ENCODE measurements at places on chromosomes 7 and 10.

GRCh38 chr7:5207131-5207530, 17.1 kb downstream of the WIPI2 start:
- no peak for DNase-seq

- DNase-seq = no peak
Measured at GRCh38 chr7:67947646-67948045, 951.0 kb downstream of the TYW1 start.

DNA sequence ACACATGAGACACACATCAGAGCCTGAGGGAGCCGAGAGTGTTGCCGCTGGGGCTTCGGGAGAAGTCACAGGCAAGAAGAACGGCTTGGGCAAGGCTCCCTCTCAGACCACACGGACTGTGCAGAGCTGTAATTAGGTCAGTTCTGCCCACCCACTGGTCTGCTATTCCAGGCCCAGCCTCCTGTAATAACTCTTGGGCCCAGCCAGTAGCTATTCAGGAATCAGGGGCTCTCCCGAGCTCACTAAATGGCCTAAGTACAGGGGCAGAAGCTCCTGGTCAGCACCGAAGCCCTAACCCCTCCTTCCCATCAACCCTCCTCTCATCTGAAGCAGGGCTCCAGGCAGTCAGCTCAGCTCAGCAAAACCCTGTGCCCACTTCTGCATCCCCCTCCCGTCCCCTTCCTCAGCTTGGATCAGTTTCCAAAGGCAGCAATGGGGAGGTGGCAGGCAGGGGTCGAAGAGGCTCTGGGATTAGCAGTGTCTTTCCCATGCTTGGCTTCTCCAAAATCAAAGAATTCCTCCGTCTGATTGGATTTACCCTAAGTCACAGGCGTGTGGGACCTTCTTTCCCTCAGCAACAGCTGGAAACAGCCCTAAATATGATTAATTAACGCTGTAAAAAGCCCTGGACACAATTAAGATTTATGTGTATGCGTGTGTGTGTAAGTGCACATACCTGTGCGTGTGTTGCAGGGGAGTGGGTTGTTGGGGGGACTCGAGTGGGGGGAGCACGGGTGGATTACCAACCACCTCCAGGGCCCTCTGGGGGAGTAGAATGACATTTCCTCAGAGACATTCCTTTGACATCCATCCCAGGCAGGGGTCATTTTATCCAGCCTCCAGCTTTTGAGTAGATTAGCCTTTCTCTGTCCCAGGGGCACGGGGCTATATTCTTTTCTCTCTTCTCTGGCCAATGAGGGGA, 48.4 kb upstream of the BTRC start:
- DNase-seq = no peak

DNA sequence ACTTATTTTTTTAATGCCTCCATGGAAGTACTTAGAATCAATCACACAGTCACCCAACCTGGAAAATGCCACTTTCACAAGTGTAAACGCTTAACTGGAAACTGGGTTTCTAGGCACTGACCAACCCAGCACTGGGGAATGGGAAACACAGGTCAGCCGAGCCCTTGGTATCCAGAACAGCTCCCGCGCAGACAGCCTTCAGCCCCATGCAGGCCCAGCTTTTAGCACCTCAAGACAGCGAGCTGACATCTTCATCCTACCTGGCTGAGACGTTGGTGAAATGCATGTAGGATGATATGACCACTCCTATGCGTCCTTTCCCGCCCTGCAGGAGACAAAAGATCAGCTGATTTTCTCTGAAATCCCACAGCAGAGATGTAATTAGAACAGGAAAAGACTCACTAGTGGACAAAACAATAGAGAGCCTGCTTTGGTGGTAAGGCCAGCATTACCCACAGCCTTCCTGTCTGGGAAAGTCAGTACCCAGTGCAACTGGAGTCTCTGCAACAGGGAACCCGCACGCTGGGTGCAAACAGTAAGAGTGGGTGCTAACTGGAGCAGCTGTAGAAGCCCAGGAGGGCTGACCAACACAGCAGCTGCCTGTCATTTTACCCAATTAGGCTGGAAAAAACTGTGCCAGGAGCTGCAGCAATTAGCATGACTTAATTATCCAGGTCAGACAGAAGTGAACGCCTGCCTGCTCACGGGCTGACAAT, 153.7 kb downstream of the TNS3 start:
- no peak for DNase-seq

GRCh38 chr10:123359539-123359938, 205.3 kb downstream of the BUB3 start:
- no peak for DNase-seq

DNA sequence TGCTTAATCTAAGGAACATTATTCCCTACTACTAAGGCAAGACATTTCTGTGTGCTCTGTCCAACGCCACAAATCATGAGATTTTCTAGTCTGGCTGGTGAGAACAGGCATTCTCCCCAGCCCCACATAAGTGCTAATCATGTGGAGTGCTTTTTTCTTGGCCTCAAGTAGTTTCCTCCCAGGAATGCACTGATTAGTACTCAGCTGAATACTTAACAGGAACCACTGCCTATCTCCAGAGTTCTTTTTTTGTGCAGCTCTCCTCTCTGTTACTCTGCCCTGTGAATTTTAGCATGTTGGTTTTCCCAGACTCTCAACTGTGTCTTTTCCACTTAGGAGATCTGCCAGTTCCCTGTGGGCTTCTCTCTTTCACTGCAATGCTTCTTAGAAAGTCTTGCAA, 1098.5 kb upstream of the LRRTM3 start:
- no peak for DNase-seq

DNA sequence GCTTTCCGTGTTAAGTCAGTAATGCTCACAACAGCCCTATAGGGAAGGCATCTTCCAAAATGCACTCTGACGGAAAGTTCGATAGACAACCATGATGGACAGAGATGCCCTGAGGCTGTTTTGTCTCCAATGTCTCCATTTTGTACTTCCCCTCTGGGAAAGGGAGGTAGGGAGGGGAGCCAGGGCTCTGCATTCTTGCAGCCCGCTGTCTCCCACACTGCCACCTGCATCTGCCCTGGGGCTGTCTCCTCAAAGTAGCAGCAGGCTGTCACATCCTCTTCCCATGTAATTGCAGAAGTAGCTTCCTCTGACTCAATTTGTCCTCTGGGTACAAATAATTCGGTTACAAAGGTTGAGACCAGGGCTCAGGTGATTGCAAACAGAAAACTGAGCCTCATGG, 131.4 kb downstream of the GPAM start:
- no peak for DNase-seq

Measured in mammary epithelial cell (primary cell).